ENCODE measurements at places on chromosomes 2 and 18.

- DNase-seq, result no peak
Observed at GRCh38 chr2:134153294-134153880, 100.5 kb upstream of the MGAT5 start.

- no peak for DNase-seq
Observed at GRCh38 chr2:9163306-9164111, 43.1 kb upstream of the ASAP2 start.

- DNase-seq, result no peak
Observed at GRCh38 chr2:107698861-107699260, 127.8 kb upstream of the RGPD4 start.

DNA sequence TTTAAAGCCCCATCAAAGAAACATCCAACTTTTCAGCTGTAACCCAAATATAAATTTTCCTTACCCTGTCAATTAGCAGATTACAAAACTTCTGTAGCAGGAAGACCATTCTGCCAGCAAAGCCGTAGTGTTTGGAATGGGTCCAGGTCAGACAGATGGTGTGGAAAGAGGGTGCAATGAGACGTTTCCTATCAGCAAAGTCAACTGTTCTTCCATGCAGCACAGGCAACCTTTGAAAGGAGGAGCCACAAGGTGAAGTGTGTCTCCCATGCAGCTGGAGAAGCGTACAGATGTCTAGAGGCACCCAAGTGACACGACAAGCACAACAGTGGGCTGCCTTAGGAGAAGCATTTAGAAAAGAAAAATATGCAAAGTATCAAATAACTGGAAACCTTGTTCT lies 83.7 kb downstream of the SP3 start:
- DNase-seq, result no peak

DNA sequence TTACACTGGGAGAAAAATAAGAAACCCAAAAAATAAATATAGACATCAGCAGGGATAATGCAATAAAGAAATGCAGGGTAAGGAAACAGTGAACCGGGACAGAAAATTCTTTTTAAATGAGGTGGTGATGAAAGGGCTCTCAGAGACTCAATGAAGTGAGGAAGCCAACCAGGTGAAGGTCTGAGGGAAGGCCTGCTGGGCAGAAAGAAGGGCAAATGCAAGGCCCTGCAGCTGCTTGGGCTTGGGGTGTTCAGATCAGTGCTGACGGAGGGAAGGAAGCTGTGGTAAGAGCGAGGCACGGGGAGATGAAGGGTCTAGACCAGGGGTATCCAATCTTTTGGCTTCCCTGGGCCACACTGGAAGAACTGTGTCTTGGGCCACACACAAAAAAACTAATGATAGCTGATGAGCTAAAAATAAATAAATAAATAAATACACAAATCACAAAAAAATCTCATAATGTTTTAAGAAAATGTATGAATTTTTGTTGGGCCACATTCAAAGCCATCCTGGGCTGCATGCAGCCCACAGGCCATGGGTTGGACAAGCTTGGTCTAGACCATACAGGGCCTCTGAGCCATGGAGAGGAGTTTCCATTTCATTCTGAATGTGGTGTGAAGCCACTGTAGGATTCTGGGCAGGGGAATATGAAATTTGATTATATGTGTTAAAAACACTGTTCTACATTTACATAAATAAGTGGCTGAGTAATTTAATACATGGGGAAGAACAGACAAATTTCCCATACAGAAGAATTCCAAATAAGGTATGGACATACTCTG lies 96.3 kb upstream of the DNMT3A start:
- no peak for DNase-seq

GRCh38 chr2:104856973-104857261 lies 3.0 kb downstream of the POU3F3 start:
- no peak for DNase-seq

- no peak for DNase-seq
Observed at GRCh38 chr2:176675271-176675949, 406.2 kb downstream of the MTX2 start.

- DNase-seq, result no peak
Observed at GRCh38 chr18:24043403-24043802, 28.8 kb downstream of the TTC39C start.

DNA sequence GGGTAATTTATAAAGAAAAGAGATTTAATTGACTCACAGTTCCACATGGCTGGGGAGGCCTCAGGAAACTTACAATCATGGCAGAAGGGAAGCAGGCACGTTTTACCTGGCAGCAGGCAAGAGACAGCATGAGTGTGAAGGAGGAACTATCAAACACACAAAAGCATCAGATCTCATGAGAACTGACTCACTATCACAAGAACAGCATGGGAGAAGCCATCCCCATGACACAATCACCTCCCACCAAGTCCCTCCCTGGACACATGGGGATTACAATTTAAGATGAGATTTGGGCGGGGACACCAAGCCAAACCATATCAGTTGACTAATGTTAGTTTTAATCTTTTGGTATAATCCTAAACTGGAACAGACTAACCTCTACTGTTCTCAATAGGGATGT lies 49.1 kb upstream of the CPO start:
- no peak for DNase-seq

DNA sequence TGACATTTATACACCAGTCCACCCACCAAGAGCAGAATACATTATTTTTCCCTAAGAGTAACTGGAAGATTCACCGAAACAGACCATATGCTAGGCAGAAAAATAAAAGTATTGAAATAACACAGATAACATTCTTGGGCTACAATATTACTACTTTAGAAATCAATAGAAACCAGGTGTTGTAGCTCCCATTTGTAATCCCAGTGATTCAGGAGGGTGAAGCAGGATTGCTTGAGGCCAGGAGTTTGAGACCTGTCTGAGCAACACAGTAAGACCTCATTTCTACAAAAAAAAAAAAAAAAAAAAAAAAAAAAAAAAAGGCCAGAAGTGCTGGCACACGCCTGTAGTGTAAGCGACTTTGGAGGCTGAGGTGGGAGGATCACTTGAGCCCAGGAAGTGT lies 9.6 kb downstream of the ICA1L start:
- DNase-seq, result no peak

- DNase-seq, result no peak
Observed at GRCh38 chr2:175156534-175156933, 11.5 kb downstream of the ATF2 start.

DNA sequence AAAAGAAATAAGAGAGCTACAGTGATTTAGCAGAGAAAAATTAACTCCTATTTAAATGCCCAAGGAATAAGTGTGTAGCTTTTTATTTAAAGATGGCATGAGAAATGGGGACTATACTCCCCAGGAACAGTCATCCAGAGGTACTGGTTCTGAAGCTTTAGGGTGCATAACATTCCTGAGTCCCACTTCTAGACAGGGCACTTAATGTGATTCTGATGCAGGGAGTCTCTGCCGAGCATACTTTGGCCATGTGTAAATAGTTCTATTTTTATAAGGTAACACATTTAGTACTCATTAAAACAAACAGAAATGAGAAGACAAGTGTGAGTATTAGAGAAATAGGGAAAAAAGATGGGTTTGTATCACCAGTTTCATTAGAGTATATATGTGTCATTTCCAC lies 154.7 kb upstream of the WDSUB1 start:
- no peak for DNase-seq

- DNase-seq, result no peak
Observed at GRCh38 chr2:66867063-66867441, 432.1 kb downstream of the MEIS1 start.

GRCh38 chr2:181685150-181685688 lies 4.9 kb upstream of the NEUROD1 start:
- DNase-seq, result no peak

DNA sequence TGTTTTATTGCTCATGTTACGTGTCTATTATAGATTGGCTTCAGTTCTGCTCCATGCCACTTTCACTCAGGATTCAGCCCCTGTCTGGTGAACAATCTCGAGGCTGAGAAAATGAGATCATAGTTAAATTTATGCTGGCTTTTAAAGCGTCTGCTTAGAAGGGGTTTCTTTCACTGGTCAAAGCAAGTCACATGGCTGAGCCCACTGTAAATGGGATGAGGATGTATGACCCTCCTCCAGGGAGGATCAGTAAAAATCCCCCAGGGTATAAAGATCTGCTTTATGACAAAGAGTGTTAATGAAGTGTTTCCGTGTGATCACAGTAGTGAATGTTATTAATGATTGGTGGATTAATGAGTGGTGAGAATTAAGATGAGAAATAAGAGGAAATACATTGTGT lies 6.2 kb upstream of the PLCL1 start:
- DNase-seq, result no peak

GRCh38 chr2:41394541-41394940 lies 653.3 kb upstream of the PKDCC start:
- no peak for DNase-seq
